ENCODE measurements at places on chromosomes 13 and 19.

DNA sequence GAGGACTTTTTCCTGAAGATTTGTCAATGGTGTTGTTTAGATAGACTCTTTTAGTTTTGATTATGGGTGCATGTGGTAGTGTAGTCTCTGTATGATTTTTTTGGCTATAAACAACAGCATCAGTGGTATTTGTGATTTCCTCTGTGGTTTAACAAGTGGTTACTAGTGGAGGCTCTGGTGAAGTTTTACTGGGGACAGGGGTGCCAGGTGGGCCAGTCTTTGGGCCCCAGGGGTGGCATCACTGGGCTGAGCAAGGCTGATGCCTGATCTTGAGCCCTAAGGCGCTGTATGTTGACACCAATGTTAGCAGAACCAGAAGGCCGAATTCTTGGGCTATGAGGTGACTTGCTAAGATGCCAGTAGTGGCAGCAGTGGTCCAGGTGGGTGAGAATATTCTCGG lies 811.4 kb downstream of the DACH1 start:
- ATAC-seq = no peak

DNA sequence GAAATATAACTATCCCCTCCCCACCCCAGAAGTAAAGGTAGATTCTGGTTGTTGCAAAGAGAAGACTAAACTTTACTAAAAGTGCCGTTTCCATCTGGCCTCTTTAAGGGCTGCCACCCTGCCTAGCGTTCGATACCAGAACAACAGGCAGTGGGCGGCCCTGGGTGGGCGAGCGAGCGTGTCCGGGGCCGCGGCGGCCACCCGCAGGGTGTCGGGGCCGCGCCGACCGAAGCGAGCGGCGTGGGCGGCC lies 2.6 kb downstream of the FGF9 start:
- peak; percentile 1 for ATAC-seq

DNA sequence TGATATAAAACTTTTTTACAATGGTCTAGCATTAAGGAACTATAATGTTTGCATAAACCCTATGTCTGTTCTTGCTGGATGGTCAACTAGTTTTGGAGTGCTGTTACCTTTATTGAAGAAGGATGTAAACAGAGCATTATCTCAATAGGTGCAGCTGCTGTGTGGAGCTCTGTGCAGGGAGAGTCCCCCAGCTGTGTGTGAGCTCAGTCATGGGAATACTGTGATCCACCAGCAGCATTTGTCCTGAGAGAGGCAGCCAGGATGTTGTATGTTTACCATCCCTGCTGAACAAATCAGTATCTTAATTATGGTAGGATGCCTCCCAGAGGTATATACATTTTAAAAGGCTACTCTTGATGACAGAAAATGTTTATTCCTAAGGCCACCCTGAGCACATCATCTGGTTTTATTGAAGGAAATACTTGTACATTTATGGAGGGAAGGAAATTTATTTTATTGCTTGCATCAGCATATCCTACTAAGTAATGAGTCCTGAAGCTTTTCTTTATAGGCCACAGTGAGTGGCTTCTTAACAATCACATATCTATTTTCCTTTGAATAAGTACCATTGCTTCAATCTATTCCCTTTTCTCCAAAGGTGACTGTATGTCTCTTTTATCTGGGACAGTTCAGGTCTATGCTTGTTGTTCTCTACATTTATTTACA lies 11.7 kb downstream of the RAP2A start:
- no peak for ATAC-seq

DNA sequence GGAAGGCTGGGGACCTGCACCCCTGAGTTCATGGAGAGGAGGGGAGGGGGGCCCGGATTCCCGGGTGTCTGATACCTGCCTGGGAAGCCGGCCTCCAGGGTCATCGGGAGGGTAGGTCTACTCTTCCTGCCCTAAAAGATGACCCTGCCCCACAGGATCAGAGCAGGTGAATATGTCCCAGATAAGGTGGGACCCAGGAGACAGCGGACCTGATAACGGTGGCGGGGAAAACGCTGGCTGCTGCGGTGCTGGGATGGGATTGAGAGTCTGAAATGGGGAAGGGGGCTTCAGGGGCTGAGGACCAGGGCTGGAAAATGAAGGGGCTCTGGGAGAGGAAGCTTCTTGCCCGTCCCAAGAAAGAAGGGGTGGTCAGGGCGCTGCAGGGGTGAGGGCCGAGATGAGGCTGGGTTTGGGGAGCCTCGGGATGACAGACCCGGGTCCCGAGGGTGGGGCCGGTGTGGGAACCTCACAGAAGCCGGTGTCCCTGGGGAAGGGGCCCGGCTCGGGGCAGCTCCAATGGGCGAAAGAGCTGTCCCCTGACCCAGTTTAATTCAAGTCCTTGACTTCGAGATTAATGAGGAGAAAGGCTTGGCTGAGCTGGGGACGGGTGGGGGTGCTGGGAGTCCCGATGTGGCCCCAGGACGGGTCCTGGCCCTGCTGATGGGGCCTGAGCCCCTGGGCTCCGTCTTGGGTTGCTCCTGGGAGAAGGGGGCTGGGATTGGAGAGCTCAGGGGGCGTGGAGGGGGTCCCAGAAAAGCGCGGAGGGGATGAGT lies 823 bp downstream of the TTYH1 start:
- ATAC-seq = no peak

- no peak for ATAC-seq
These were observed 26.5 kb downstream of the ENOX1 start for GRCh38 chr13:43760257-43760656.

- ATAC-seq = peak; percentile 98
These were observed 10.6 kb upstream of the RETN start for GRCh38 chr19:7658219-7658686.

- no peak for ATAC-seq
These were observed 7.0 kb downstream of the U2AF2 start for GRCh38 chr19:55661826-55662225.

DNA sequence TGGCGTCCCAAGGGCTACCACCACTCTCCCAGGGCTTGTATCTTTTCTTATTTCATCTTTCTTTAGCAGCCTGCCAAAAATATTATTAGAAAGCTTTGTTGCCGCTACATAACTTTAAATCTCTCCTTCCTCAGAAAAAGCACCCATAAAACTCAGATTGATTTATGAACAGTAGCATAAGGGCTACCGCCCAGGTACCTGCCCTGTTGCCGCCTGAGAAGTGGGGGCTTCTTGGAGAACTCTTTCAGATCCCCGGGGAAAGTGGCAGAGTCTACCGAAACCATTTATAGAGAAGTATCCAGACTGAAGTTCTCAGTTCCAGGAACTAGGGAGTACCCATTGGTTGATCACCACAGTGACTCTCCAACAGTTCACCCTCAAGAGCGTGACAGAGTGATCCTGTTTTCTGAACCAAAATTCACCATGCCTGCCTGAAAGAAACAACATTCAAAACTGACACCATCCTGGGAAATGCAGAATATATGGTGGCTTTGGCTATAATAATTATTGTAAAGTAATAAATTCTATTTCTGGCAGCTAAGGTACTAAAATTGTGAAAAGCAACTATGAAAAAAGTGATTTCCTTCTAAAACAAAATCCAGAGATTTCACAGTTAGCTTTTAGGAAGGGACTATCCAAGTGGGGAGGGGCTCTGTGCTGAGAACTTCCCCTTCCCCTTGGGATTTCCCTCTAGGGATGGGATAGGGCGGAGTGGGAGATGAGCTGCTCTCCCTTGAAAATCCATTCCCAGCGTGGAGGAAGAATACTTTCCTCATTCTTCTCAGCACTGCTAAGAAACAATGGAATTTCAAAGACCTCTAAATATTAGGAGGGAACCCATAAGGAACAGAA lies 877 bp upstream of the N4BP2L1 start:
- peak; percentile 60 for ATAC-seq

- no peak for ATAC-seq
These were observed 150.9 kb downstream of the RGCC start for GRCh38 chr13:41608111-41608838.

- ATAC-seq = no peak
These were observed 5.0 kb upstream of the EML2 start for GRCh38 chr19:45643927-45644771.

DNA sequence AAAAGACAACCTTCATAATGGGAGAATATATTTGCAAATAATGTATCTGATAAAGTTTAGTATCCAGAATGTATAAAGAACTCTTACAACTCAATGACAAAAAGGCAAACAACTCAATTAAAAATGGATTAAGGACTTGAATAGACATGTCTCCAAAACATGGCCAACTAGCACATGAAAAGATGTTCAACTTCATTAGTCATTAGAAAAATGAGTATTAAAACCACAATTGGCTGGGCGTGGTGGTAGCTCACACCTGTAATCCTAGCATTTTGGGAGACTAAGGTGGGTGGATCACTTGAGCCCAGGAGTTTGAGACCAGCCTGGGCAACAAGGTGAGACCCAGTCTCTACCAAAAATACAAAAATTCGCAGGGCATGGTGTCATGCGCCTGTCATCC lies 18.8 kb upstream of the ZMYM5 start:
- no peak for ATAC-seq

DNA sequence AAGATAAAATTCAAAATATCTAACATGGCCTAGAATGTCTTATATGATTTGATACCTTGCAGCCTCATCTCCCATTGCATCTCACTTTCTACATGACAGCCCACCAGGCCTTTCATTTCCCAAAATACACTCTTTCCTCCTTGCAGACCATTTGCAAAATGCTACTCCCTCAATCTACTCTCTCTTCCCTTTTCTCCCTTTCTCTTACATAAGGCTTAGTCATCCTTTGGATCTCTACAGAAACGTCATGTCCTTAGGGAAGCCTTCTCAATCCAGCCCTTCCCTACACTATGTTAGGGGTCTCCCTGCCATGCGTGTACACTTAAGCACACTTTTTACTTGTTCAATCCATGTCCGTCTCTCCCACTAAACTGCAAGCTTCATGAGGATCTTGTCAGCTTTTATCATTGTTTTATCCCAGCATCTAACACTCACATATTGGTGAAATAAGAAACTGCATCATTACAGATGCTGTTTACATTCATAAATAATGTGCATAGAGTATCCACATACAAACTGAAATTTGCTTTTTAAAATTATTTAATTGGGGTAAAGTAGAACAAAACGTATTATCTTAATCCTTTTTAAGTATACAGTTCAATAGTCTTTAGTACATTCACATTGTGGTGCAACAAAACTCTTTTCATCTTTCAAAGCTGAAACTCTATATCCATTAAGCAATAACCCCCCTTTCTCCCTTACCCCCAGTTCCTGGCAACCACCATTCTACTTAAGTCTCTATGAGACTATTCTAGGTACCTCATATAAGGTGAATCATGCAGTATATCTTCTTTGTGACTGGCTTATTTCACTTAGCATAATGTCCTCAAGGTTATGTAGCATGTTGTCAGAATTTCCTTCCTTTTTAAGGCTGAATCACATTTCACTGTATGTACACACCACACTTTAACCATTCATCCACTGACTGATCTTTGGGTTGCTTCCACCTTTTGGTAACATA lies 11.5 kb upstream of the WBP4 start:
- no peak for ATAC-seq

DNA sequence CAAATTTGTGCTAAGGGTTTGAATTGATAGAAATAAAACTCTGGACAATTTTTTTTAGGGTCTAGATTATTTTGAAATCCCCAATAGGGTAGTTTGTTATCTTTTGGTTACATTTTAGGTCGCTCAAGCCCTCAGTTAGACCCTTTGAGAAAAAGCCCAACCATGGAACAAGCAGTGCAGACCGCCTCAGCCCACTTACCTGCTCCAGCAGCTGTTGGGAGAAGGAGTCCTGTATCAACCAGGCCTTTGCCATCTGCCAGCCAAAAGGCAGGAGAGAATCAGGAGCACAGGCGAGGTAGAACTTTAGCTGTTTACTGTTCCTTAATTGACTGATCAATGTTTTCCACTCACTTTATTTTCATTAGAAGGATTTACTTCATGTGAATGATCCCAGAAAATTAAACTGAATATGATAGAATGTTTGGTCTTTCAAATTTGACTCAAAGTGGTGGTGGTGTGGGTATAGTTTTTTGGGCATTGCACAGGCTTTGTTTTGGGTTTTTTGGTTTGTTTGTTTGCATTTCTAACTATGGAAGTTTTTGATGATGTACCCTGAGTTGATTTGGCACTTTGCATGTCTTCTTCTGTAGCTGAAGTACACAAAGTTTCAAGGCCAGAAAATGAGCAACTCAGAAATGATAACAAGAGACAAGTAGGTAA lies 39.2 kb upstream of the GARRE1 start:
- no peak for ATAC-seq

GRCh38 chr13:40341096-40341471 lies 325.4 kb downstream of the FOXO1 start:
- no peak for ATAC-seq

DNA sequence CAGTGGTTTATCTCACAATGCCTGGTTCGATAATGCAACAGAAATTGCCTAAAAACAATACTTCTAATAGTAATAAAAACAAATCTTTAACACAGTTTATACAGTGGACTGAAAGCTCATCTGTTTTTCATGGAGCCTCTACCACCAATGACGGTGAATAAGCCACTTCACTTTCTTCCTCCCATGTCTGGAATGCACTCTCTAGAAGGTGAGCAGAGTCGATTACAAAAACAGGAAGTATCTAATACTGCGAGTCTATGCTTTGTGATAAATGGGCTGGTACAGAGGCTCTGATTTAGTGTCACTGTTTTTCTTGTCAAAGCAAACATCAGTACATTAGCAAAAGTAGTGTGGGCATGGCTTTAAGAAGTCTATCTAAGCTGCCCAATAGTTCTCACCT lies 1348.6 kb upstream of the SLC10A2 start:
- ATAC-seq = no peak

DNA sequence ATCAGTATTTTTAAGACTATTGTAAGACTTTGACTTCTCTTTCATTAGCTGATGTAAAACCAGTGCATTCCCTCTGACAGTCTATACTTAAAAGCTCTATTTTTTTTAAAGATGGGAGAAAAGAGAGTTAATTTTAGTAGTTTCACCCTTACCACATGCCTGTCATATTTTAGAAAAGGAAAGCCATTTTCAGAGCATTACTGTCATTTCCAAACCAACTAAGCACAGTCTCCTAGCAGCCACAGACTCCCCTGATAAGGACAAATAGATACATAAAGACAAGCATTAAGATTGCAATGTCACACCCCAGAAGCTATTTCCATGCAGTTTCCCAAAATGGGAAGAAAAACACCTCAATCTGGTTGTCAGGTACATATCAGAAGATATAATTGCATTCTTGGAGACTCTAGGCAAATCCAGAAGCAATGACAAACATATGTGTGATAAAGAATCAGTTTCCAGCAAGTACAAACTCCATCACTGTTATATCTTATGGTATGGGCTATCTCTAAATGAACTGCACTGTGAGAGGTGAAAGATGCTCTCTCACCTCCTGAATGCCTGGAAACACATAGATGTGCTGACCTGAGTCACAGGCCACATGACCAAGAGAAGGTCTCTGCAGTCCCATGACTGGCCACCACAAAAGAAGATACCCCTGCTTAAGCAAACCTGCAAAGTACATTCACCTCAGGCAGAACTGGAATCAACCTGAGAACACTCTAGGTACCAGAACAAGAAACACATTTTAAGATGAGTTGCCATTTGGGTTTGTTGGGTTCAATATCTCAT lies 303.3 kb downstream of the POU4F1 start:
- no peak for ATAC-seq

- ATAC-seq = no peak
These were observed 27.5 kb upstream of the TFDP1 start for GRCh38 chr13:113557013-113557412.

Measured in stimulated activated memory B cell treated with anti-CD40 and anti-IgM and Interleukin-4, amounts not matched to agents 10 μg/mL and 1 μg/mL and 100 μg/mL, for 72 hours (primary cell).